ENCODE measurements at places on chromosomes 12 and 14.

DNA sequence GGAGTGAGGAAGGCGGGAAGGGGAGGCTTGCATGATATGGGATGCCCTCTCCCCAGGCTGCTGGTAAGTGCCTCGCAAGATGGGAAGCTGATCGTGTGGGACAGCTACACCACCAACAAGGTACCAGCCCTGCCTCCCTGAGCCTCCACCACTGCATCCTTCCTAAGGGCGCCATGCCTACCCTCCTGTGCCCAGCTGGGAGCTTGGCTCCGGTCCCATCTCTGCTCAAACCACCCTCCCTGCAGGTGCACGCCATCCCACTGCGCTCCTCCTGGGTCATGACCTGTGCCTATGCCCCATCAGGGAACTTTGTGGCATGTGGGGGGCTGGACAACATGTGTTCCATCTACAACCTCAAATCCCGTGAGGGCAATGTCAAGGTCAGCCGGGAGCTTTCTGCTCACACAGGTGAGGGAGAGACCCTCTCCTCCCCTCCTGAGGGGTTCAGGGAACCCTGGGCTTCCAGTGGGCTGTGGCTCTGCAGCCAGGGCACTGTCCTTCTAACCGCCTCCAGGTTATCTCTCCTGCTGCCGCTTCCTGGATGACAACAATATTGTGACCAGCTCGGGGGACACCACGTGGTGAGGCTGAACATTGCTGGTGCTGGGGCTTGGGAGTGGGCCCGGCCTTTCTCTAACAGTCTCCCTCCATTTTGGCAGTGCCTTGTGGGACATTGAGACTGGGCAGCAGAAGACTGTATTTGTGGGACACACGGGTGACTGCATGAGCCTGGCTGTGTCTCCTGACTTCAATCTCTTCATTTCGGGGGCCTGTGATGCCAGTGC lies 2.6 kb downstream of the GNB3 start:
- no peak overlapping the region for H3K4me3 ChIP-seq
- peaks cover 18% of the 10 kb centered on the region for H3K36me3 ChIP-seq
- no peak for DNase-seq

- H3K27me3 ChIP-seq = no peaks in the 10 kb centered on the region
- no peak for DNase-seq
- no peak overlapping the region for H3K4me3 ChIP-seq
- H3K27ac ChIP-seq = no peak overlapping the region
These were observed 71.0 kb downstream of the NPAS3 start for GRCh38 chr14:33009673-33010072.

DNA sequence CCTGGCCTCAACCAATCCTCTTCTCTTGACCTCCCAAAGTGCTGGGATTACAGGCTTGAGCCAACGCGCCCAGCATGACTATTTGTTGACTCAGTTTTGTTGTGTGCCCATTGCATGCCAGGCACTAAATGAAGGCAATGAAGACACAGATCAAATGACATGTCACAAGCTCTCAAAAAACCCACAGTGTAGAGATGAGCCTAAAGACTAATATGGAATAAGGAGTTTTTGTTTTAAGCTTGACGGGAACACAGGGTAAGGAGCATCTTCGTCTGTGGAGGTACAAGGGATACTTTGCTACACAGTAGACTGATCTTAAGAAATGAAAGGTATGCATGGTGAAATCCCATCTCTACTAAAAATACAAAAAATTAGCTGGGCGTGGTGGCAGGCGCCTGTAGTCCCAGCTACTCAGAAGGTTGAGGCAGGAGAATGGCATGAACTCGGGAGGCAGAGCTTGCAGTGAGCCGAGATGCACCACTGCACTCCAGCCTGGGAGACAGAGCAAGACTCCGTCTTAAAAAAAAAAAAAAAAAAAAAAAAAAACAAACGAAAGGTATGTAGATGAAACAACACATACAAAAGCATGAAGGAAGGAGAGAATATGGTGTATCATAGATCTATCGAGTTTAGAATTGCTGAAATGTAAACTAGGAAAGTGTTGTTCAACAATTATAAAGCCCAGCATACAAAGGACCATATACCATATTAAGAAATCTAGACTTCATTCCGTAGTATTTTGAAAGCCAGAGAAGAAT lies 122.1 kb upstream of the PTPRB start:
- no peaks in the 10 kb centered on the region for H3K27me3 ChIP-seq
- no peaks in the 10 kb centered on the region for H3K4me1 ChIP-seq
- no peaks in the 10 kb centered on the region for H3K36me3 ChIP-seq
- no peak overlapping the region for H3K27ac ChIP-seq
- no peak overlapping the region for H3K4me3 ChIP-seq
- no peak for DNase-seq

- H3K36me3 ChIP-seq = no peaks in the 10 kb centered on the region
- no peak overlapping the region for H3K4me3 ChIP-seq
These were observed 325.5 kb downstream of the FOXG1 start for GRCh38 chr14:29092121-29092520.

All from activated CD4-positive, alpha-beta T cell treated with anti-CD3 and anti-CD28 coated beads, Interleukin-2, amount 10 ng/mL, durations not matched to agents 24 days and 14 days (primary cell).